ENCODE measurements at places on chromosomes 11 and 22. TPM values are rescaled to one million over a fixed set of nuclear protein-coding genes. Genes with fewer than 3 reads are reported as not detected.

UBQLN3 gene
- not detected for total RNA-seq

SLC5A1 gene
- total RNA-seq = 1.4 TPM

PVALB gene
- not detected for total RNA-seq

SEC14L6 gene
- not detected for total RNA-seq

LMNTD2 gene
- total RNA-seq = 2.0 TPM

PHLDA2 gene
- 9.9 TPM for total RNA-seq

SCN3B gene
- 0.57 TPM for total RNA-seq

CCDC157 gene
- total RNA-seq = 0.34 TPM

GGTLC3 gene
- total RNA-seq = not detected

MUC15 gene
- 1.7 TPM for total RNA-seq

RTN4R gene
- total RNA-seq = 9.2 TPM

CHRNA10 gene
- total RNA-seq = 0.34 TPM

GNAZ gene
- not detected for total RNA-seq

E2F8 gene
- total RNA-seq = under 0.01 TPM

ABTB2 gene
- 1.0 TPM for total RNA-seq

RAG2 gene
- not detected for total RNA-seq

DAGLA gene
- under 0.01 TPM for total RNA-seq

DEPDC7 gene
- total RNA-seq = 2.7 TPM

CRYBB2 gene
- not detected for total RNA-seq

C22orf42 gene
- total RNA-seq = not detected

LRRN4CL gene
- 1.4 TPM for total RNA-seq

SBF1 gene
- total RNA-seq = 181 TPM

SCGB1D2 gene
- not detected for total RNA-seq

PLEKHA7 gene
- total RNA-seq = 1.0 TPM

DTX4 gene
- 1.7 TPM for total RNA-seq

MOGAT2 gene
- total RNA-seq = not detected

ADORA2A gene
- total RNA-seq = 0.64 TPM

IL18 gene
- 40.0 TPM for total RNA-seq

OR51L1 gene
- not detected for total RNA-seq

DGCR6L gene
- 25.4 TPM for total RNA-seq

KBTBD4 gene
- 9.0 TPM for total RNA-seq

OR5D16 gene
- not detected for total RNA-seq

SH3BP1 gene
- 95.3 TPM for total RNA-seq

CCDC116 gene
- 0.07 TPM for total RNA-seq

ALDH3B2 gene
- total RNA-seq = 140 TPM

POLR3H gene
- total RNA-seq = 15.4 TPM

P4HA3 gene
- total RNA-seq = 0.21 TPM

SLC35F2 gene
- 56.0 TPM for total RNA-seq

PGA5 gene
- total RNA-seq = not detected

SYT13 gene
- total RNA-seq = not detected

AGBL2 gene
- 0.78 TPM for total RNA-seq

HBB gene
- total RNA-seq = not detected

HSPB2 gene
- total RNA-seq = not detected

RASSF7 gene
- total RNA-seq = 29.0 TPM

LIF gene
- 0.68 TPM for total RNA-seq

ALG12 gene
- total RNA-seq = 21.9 TPM

MIOX gene
- total RNA-seq = 0.14 TPM

HBE1 gene
- total RNA-seq = not detected

GRAMD1B gene
- total RNA-seq = under 0.01 TPM
